ENCODE measurements at places on chromosomes 7 and 10. TPM values are rescaled to one million over a fixed set of nuclear protein-coding genes. Genes with fewer than 3 reads are reported as not detected.
A peak's percentile ranks its signal among the peaks of the same experiment; 100 is the strongest.

DNA sequence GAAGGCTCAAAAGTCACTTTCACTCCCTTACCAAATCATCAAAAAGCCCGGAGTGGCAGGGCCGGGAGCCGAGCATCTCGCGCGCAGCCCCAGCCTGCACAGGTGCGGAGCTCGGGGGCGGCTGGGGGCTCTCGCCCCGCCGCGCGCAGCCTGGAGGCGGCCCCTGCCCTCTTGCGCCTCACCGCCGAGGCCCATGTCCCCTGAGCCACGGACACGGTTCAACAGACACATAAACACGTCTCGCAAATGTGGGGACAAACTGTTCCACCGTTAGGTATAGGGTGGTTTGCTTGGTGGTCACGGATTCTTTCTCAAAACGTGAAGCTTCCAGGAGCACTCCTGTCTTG is 700 bp downstream of the GSAP start:
- DNase-seq = no peak

DNA sequence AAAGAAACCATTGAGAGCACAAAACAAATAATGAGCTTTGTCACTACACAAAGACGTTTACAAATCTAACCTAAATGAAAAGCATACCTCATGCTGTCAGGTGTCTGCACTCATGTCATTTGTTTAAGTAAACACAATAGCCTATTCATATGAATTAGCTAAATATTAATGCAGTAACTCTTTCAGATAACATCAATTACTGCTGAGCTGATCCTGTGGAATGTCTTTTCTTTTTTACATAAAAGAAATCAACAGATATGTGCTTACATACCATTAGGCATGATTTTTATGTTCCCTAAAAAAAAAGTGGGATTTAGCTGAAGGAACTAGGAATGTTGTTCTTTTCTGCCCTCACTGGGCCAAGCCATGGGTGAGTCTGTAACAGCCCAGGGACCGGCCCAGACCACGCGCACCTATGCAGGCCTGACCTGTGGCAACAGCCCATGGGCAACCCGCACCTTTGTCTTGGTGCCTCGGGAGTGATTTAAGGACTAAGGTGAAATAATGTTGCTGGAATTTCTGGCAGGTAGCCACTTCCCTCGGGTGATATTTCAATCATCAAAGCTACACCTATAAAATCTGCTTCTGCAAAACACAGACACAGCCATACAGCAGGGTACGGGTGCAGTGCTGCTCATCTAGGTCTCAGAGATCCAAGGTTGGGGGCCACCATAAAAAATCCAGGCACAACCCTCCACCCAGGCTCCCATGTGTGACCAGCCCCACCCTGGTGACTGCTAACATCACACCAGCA is 44.6 kb downstream of the FGFR2 start:
- no peak for DNase-seq

- peak; percentile 89 for DNase-seq
These were observed 100.3 kb upstream of the SVIL start for GRCh38 chr10:29734962-29735627.

DNA sequence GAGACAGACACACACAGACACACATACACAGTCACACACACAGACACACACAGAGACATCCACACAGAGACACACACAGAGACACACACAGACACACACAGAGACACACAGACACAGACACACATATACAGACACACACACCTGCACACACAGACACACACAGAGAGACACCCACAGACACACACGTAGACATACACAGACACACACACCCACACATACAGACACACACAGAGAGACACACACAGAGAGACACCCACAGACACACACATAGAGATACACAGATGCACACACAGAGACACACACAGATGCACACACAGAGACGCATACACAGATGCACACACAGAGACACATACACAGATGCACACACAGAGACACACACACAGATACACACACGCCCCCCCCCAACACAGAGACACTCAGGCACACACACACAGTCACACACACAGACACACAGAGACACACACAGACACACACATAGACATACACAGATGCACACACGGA is 58.5 kb downstream of the GATA3 start:
- no peak for DNase-seq

GRCh38 chr10:98411768-98412167 is 3.2 kb downstream of the PYROXD2 start:
- no peak for DNase-seq

DNA sequence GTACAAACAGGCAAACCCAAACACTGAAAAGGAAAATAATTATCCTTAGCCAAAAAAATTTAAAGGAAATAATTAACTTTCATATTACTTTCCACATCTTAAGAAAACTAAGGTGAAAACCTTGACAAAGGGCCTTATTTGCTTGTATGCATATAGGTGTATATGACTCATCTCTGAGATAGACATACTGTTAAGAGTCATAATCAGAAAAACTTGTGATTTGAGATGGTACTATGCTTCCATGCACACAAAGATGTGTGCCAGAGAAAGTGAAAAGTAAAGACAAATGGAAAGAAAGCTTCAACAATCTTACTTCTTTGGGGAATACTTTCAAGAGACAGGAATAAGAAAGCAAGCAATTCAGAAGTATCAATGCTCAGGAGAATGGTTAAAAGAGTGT is 3.3 kb upstream of the CACNA2D1 start:
- DNase-seq = no peak

- no peak for DNase-seq
These were observed 157.4 kb downstream of the SKIDA1 start for GRCh38 chr10:21368022-21368582.

GRCh38 chr7:7104314-7104698 is 78.0 kb upstream of the C1GALT1 start:
- no peak for DNase-seq

DNA sequence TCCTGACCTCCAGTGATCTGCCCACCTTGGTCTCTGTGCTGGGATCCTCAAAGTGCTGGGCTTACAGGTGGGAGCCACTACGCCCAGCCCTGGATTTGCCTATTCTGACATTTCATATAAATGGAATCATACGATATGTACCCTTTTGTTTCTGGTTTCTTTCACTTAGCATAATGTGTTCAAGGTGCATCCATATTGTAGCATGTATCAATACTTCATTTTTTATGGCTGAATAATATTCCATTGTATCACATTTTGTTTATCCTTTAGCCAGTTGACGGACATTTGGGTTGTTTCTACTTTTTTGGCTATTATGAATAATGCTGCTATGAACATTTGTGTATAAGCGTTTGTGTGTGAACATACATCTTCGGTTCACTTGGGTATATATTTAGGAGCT is 4.8 kb upstream of the HILPDA start:
- DNase-seq = no peak

DNA sequence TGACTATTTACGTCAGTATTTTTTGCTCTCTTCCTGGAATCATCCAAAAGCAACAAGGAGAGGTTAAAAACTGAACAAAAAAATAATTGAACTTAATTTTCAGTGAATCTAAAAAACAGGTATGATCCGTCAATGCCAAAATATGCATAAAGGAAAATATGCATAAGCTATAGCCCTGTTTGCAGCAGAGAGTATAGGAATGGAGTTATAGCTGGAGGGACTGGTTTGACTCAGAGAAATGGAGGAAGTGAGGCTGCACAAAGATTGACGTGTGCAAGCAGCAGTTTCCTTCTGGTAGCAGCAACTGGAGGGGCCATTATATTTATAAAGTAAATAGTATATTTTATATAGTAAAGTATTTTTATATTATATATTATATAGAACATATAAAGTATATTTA is 37.1 kb downstream of the GNG11 start:
- no peak for DNase-seq

DNA sequence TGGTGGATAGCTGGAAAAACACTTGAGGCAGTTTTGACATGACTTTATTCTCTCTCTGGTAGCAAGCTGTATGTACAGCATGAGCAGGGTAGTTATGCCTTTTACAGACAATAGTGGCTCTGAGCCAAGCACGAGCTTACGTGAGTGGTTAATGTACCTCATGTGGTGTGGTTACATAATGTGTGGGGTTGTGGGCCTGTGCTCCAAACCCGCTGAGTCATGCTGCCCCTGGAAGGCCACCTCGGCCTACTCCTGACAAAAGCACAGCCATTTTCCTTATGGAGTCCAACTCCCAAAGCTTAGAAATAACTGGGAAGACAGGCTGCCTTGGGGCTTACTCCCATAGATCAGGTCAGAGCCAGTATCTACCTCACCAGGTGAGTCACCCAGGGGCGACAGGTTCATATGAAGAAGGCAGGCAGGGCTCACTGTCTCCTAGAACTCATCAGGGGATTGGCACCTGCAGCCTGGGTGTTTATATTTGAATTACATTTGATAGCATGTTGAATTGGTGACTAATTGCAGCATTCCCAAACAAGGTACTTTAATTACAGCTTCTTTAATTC is 404.5 kb downstream of the ADRA2A start:
- DNase-seq = no peak

DNA sequence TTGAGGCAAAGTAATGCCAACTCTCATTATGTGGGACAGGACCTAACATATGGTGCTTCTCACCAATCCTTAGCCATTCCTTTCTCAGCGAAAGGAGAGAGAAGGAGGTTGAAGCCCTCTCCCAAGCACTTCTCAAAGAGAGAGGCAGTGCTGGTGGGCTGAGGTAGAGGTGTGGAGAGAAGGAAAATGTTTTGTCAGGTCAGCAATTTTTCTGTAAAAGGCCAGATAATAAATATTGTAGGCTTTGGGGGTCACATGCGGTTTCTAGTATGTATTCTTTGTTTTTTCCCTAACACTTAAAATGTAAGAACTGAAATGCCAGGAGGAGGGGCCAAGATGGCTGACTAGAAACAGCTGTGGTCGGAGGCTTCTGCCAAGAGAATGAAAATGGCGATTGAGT is 225.0 kb upstream of the NPY start:
- no peak for DNase-seq

GRCh38 chr7:94738071-94738470 is 82.1 kb upstream of the SGCE start:
- no peak for DNase-seq

DNA sequence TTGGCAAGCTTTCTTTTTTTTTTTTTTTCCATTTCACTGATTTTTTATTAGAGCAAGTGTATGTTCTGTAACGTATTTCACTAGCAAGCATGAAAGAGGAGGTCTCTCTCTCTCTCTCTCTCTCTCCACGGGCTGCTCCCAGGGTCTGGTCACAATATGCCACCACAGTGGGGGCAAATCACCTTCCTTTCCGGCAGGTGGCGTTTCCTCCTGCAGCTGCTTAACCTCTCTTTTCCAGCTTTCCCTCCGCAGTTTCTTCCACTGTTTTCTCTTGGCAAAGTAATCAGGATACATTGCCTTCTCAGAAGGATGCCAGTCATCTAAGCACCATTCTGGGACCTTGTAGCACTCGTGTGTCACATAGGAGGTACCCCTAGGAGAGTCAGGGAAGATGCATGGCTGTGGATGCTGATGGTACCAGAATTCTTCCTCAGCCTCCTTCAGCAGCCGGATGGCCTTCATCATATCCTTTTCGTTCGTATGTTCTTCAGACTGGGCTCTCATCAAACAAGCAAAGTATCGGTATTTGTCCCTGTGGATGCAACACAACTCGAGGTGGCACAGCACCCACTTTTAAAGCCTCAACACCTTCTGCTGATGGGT is 197.3 kb upstream of the PODXL start:
- DNase-seq = no peak

DNA sequence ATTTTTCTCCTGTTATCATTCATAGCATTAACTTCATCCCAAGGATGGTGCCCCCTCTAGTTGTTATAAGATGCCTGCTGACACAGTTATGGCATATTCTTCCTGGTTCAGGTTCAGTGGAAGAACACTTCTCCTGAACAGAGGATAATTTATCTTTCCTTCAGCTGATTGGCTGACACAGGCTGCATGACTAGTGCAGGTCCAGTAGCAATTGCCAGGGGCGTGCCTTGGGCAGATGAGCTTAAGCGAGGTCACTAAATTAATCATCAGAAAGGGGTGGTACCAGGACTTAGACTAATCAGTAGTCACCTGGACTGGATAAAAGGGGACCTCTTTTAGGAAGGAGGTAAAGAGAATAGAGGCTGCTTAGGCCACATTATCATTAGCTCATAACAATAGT is 42.3 kb downstream of the BZW2 start:
- DNase-seq = no peak

DNA sequence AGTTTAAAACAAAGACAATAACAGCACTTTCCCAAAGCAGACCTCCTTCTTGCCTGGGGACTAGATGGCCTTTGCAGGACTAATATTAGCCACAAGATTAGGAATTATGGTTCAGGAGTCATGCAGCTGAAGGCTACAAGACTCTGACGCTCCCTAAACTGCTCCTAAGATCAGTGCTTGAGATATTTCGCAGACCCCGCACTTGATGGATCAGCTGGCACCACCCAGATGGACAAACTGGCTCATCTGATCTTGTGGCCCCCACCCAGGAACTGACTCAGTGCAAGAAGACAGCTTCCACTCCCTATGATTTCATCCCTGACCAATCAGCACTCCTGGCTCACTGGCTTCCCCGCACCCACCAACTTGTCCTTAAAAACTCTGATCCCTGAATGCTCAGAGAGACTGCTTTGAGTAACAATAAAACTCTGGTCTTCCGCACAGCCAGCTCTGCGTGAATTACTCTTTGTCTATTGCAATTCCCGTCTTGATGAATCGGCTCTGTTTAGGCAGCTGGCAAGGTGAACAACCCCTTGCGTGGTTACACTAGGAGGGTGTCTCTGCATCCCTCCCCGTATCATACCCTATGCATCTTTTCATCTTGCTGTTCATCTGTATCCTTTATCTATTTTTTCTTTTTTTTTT is 26.9 kb upstream of the NRBF2 start:
- peak; percentile 50 for DNase-seq

DNA sequence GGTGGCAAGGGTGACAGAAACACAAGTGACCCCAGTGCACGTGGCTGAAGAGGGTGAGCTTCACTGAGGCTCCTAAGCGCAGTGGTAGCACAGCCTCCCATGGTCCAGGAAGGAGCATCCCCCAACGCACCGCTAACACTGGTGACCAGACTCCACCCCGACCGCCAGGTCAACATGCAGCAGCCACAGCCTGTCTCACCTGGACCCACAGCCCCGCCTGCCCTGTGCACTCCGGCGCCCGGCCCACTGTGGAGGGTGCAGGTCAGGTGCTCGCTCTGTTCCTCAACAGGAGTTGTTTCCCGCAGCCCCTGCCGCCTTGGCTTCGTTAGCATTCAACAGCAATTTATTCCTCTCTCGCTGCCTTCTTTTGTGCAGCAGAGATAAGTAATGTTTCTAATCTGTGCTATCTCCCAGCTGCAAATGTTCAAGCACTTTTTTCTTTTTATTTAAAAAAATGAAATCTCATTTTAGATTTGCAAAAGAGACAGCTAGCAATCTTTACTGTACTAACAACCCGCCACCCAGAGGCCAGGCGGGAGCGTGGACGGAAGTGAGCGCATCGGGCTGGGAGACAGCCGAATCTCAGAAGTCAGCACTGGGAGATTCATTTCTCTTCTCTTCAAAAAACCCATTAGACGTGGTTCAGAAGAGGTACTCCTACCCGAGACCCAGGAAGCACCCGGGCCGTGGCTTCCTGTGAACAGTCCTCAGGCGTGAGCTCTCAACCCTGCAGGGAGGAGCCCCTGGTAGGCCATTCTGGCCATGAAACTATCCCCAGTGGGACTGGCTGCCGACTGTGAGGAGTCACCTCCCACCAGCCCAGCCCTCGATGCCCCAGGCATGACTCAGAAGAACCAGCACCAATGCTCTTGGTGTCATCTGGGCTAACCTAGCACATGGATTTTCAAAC is 133.4 kb downstream of the MAD1L1 start:
- DNase-seq = no peak

GRCh38 chr10:63228237-63228636 is 95.1 kb downstream of the NRBF2 start:
- no peak for DNase-seq

ADRA2A gene
- total RNA-seq = 0.67 TPM

HHEX gene
- 2.6 TPM for total RNA-seq

SPOCK2 gene
- 9.6 TPM for total RNA-seq

MAGI2 gene
- 3.9 TPM for total RNA-seq

MRPS24 gene
- total RNA-seq = 200 TPM

CHST15 gene
- 3.0 TPM for total RNA-seq
